Lung microvascular endothelial cell (primary cell): ENCODE measurements at places on chromosomes 6 and 20. TPM values are rescaled to one million over a fixed set of nuclear protein-coding genes. Genes with fewer than 3 reads are reported as not detected.

- DNase-seq: peak; percentile 88
These were observed 71.4 kb upstream of the TULP1 start for GRCh38 chr6:35583893-35584688.

DNA sequence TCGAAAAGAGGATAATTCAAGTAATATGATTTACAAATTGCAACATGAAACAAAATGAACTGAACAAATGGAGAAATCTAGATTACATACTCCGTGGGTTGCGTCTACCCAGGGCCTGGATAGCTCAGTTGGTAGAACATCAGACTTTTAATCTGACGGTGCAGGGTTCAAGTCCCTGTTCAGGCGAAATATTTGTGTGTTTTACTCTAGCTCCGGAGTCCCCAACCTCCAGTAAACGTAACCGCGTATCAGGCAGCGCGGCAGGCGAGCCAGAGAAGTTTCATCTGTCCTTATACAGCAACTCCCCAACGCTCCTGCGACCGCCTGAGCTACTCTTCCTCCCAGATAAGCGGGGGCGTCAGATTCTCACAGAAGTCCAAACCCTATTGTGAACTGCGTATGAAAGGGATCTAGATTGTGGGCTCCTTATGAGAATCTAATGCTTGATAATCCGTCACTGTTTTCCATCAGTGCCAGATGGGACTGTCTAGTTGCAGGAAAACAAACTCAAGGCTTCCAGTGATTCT is 176.1 kb downstream of the TRIM27 start:
- peak; percentile 42 for DNase-seq

The HFE gene
- 1.4 and 1.7 TPM in 2 replicates for total RNA-seq

The KCNB1 gene
- total RNA-seq: under 0.01 TPM in 2 replicates
